A549 treated with RU486 at 1 μM for 4 hours (cell line): ENCODE measurements at places on chromosomes 2 and 18. TPM values are rescaled to one million over a fixed set of nuclear protein-coding genes. Genes with fewer than 3 reads are reported as not detected.

Gene DAW1
- 2.0 to 2.9 TPM (median 2.3 TPM) in 5 replicates for total RNA-seq

Gene GNLY
- total RNA-seq: not detected in 5 replicates

Gene RGPD4
- total RNA-seq: 0.05 to 0.10 TPM (median 0.06 TPM) in 4 of 5 replicates, not detected in the other

Gene SLC1A4
- 10.4 to 12.9 TPM (median 11.2 TPM) in 5 replicates for total RNA-seq

Gene E2F6
- 20.5 to 30.7 TPM (median 27.2 TPM) in 5 replicates for total RNA-seq

Gene MATN3
- 9.0 to 15.5 TPM (median 13.7 TPM) in 5 replicates for total RNA-seq

Gene CRYGA
- total RNA-seq: not detected in 5 replicates

Gene MTERF4
- total RNA-seq: 22.5 to 24.5 TPM (median 23.1 TPM) in 5 replicates

Gene AQP4
- total RNA-seq: not detected in 5 replicates

Gene FBXO41
- total RNA-seq: 4.3 to 6.0 TPM (median 5.3 TPM) in 5 replicates

Gene TANC1
- 5.4 to 9.4 TPM (median 9.3 TPM) in 5 replicates for total RNA-seq

Gene RAPGEF4
- total RNA-seq: 0.11 to 0.23 TPM (median 0.12 TPM) in 5 replicates

Gene CHRNA1
- not detected in 5 replicates for total RNA-seq

Gene RNF144A
- total RNA-seq: 4.5 to 8.2 TPM (median 7.6 TPM) in 5 replicates

Gene TUBA4A
- 332 to 451 TPM (median 366 TPM) in 5 replicates for total RNA-seq

Gene LBX2
- 2.7 to 4.1 TPM (median 3.4 TPM) in 5 replicates for total RNA-seq

Gene FABP1
- 0.74 TPM in 1 of 5 replicates, not detected in the others for total RNA-seq

Gene FSIP2
- not detected in 5 replicates for total RNA-seq

Gene UGT1A5
- total RNA-seq: not detected in 5 replicates

Gene MAL
- not detected in 5 replicates for total RNA-seq

Gene CD8B
- not detected in 5 replicates for total RNA-seq

Gene SERPINB10
- not detected in 5 replicates for total RNA-seq

Gene TTC32
- 7.0 to 15.6 TPM (median 12.8 TPM) in 5 replicates for total RNA-seq

Gene KCTD1
- 29.8 to 33.2 TPM (median 31.8 TPM) in 5 replicates for total RNA-seq

Gene ANKRD30B
- total RNA-seq: not detected in 5 replicates

Gene CRYGC
- not detected in 5 replicates for total RNA-seq

Gene CTNNA2
- 0.13 to 0.89 TPM (median 0.22 TPM) in 5 replicates for total RNA-seq

Gene LAMA3
- total RNA-seq: 29.8 to 39.0 TPM (median 38.4 TPM) in 5 replicates

Gene G6PC2
- not detected in 5 replicates for total RNA-seq

Gene ACTG2
- total RNA-seq: 0.17 to 0.43 TPM (median 0.29 TPM) in 4 of 5 replicates, not detected in the other
